PC-9 (cell line): ENCODE measurements at places on chromosomes 3 and 15. TPM values are rescaled to one million over a fixed set of nuclear protein-coding genes. Genes with fewer than 3 reads are reported as not detected.

The FOXB1 gene
- total RNA-seq = 2.2 and 2.7 TPM in 2 replicates

The CILP gene
- 0.07 and 0.08 TPM in 2 replicates for total RNA-seq

The TLR9 gene
- total RNA-seq = 0.30 and 0.44 TPM in 2 replicates

The KCNMB3 gene
- 7.4 and 8.9 TPM in 2 replicates for total RNA-seq

The CSPG4 gene
- total RNA-seq = 2.4 and 2.6 TPM in 2 replicates

The GABRR3 gene
- total RNA-seq = not detected in 2 replicates

The SECISBP2L gene
- 31.2 and 33.2 TPM in 2 replicates for total RNA-seq

The RLBP1 gene
- total RNA-seq = not detected in 2 replicates

The POC1A gene
- 28.8 and 35.0 TPM in 2 replicates for total RNA-seq

The GRIP2 gene
- total RNA-seq = not detected in 2 replicates

The ARIH2 gene
- 86.1 and 96.8 TPM in 2 replicates for total RNA-seq

The CAND2 gene
- total RNA-seq = 0.30 and 0.37 TPM in 2 replicates

The TKT gene
- total RNA-seq = 1,726 and 2,016 TPM in 2 replicates

The SYNPR gene
- total RNA-seq = not detected in 2 replicates

The CMTM8 gene
- 16.8 and 17.8 TPM in 2 replicates for total RNA-seq

The ZXDC gene
- 52.9 and 55.4 TPM in 2 replicates for total RNA-seq

The CNTN6 gene
- not detected in 2 replicates for total RNA-seq

The XCR1 gene
- total RNA-seq = 0.13 and 0.18 TPM in 2 replicates

The LRRIQ4 gene
- total RNA-seq = 1.3 TPM in 2 replicates

The COL6A5 gene
- not detected in 2 replicates for total RNA-seq

The HAPLN3 gene
- total RNA-seq = 2.4 and 3.8 TPM in 2 replicates

The CCR8 gene
- not detected in 2 replicates for total RNA-seq

The ECE2 gene
- not detected in 2 replicates for total RNA-seq

The SEMA7A gene
- 8.3 and 14.5 TPM in 2 replicates for total RNA-seq

The ALS2CL gene
- total RNA-seq = 67.5 and 71.6 TPM in 2 replicates

The TRPM1 gene
- not detected in 2 replicates for total RNA-seq

The LMOD3 gene
- not detected in 2 replicates for total RNA-seq

The ASB14 gene
- not detected in 2 replicates for total RNA-seq

The FAM3D gene
- not detected in 2 replicates for total RNA-seq

The ITGA11 gene
- 0.18 and 0.70 TPM in 2 replicates for total RNA-seq

The AHSG gene
- total RNA-seq = not detected in 2 replicates

The FEZF2 gene
- not detected in 2 replicates for total RNA-seq

The STRIT1 gene
- not detected in 2 replicates for total RNA-seq
